ENCODE measurements at places on chromosomes 2 and 18. TPM values are rescaled to one million over a fixed set of nuclear protein-coding genes. Genes with fewer than 3 reads are reported as not detected.
A peak's percentile ranks its signal among the peaks of the same experiment; 100 is the strongest.

DNA sequence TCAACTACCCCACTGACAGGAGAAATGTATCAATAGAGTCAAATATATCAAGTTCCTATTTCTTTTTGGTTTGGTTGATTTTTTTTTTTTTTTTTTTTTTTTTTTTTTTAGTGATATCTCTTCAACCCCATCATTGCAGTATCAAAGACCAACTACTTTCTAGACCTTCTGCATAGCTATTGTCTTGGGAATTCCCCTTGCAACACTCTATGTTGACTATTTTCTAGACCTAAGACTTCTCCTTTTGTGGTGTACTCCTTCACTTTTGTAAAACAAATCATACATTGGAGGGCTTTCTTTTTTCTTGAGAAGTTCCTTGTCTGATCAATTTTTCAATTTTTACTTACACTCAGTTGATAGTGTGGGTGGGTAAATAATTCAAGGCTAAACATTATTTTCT is 46.5 kb upstream of the NR4A2 start:
- DNase-seq, result no peak

- no peak for DNase-seq
Measured at GRCh38 chr2:241110607-241111439, 8.7 kb upstream of the MTERF4 start.

DNA sequence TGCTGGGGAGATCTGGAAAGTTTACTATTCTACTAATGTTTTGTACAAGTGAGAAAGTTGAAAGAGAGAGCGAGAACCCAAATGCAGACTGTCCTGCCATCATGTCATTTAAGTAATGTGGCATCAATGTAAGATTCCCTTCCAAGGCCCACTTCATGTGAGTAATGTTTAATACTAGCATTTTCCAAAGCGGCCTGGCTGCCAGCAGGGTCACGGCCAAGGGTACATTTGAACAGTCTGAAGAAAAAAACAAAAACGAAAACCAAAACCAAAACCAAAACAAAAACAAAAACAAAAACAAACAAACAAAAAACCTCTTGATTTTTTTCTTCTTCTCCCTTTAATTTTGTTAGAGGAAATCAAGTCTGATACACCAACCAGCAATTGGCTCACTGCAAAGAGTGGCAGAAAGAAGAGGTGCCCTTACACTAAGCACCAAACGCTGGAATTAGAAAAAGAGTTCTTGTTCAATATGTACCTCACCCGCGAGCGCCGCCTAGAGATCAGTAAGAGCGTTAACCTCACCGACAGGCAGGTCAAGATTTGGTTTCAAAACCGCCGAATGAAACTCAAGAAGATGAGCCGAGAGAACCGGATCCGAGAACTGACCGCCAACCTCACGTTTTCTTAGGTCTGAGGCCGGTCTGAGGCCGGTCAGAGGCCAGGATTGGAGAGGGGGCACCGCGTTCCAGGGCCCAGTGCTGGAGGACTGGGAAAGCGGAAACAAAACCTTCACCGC is 2.2 kb downstream of the HOXD10 start:
- DNase-seq, result peak; percentile 88

GRCh38 chr2:161625996-161626395 is 1.8 kb downstream of the SLC4A10 start:
- DNase-seq, result no peak

DNA sequence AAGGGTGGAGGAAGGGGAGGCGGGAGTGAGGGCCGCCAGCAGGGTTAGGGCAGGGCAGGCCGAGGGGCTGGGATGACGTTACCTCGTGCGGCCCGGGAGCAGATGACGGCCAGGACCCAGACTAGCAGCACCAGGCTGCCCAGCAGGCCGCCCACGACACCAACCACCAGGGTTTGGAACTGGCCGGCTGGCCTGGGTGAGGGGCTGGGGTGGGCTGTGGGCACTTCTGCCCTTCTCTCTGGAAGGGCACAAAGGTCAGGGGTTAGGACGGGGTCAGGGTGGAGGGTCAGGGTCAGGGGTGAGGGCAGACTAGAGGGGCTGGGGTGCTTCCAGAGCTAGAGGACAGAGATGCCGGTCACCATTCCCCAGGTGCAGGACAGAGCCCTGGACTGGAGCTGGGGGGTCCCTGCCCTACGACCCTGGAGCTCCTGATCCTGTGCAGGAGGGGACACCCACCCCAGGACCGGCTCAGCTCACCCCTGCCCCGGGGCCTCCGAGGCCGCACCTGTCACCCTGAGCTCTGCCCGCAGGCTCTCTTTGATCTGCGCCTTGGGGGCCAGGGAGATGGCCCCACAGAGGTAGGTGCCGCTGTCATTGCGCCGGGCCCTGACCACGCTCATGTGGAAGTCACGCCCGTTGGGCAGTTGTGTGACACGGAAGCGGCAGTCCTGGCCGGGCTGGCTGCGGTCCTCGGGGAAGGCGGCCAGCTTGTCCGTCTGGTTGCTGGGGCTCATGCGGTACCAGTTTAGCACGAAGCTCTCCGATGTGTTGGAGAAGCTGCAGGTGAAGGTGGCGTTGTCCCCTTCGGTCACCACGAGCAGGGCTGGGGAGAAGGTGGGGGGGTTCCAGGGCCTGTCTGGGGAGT is 6.3 kb downstream of the PDCD1 start:
- DNase-seq, result no peak

DNA sequence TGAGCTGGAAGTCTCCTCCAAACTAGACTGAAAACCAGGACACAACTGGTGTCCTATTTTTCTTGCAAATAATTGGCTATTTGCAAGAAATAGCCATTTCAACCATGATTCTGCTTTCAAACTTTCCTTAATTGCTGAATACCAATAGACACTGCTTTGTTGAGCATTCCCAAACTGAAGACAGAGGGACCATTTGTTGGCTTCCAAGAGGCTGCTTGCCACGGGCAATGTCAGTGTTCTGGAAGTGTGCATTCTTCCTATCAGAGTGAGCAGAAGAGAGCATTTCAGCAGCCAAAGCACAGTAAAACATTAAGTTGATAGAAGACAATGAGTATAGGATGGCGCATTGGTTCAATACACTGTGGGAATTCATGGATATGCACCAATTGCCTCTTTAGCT is 360.5 kb upstream of the RGPD4 start:
- DNase-seq, result no peak

- DNase-seq, result no peak
Measured at GRCh38 chr2:96325884-96326255, 753 bp downstream of the ITPRIPL1 start.

TBR1 gene
- total RNA-seq, result under 0.01 TPM

GRCh38 chr2:8833853-8834252 is 3.6 kb downstream of the KIDINS220 start:
- DNase-seq, result no peak

GRCh38 chr2:186129767-186130581 is 356.1 kb upstream of the ZC3H15 start:
- DNase-seq, result peak; percentile 67

GRCh38 chr18:30489890-30490643 is 552.5 kb downstream of the DSC3 start:
- DNase-seq, result no peak

- DNase-seq, result no peak
Measured at GRCh38 chr2:110780461-110780860, 48.1 kb downstream of the ACOXL start.

DSG1 gene
- not detected for total RNA-seq
